ENCODE measurements at places on chromosomes 3 and 15.

DNA sequence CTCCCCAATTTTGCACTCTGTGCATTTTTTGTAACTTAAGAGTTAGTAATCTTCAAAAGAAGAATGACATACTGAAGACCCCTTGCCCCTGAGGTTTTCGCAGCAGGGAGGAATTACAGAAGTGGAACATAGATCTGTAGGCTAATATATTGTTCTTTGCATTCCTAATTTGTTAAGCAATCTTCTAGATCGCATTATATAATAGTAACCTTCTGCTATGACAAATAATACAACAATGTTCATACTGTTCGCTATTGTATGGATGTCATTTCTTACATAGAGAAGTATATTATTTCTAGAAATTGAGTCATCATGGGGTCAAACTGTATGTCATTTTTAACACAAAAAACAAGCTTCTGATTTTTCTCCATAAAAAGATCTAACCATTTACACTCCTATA, 95.8 kb upstream of the TGFBR2 start:
- DNase-seq: no peak

GRCh38 chr15:85690561-85691231, 104.0 kb downstream of the KLHL25 start:
- DNase-seq: no peak

DNA sequence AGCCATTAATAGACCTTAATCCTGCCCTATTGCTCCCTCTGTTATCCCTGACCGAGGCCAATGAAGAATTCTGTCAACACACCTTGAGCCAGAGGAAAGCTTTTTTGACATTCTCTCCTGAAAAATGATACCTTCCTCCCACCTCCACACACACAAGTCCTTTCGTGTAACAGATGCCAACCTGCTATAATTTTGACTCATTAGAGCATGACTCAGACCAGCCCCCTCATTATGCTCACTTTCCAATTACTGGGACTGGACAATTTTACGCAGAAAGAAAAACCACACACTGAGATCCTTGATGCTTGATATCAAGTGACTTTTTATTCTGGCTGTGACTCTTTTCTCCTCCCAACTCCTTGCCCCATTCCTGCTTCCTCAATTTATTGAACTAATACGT, 50.9 kb downstream of the LSAMP start:
- no peak for DNase-seq

DNA sequence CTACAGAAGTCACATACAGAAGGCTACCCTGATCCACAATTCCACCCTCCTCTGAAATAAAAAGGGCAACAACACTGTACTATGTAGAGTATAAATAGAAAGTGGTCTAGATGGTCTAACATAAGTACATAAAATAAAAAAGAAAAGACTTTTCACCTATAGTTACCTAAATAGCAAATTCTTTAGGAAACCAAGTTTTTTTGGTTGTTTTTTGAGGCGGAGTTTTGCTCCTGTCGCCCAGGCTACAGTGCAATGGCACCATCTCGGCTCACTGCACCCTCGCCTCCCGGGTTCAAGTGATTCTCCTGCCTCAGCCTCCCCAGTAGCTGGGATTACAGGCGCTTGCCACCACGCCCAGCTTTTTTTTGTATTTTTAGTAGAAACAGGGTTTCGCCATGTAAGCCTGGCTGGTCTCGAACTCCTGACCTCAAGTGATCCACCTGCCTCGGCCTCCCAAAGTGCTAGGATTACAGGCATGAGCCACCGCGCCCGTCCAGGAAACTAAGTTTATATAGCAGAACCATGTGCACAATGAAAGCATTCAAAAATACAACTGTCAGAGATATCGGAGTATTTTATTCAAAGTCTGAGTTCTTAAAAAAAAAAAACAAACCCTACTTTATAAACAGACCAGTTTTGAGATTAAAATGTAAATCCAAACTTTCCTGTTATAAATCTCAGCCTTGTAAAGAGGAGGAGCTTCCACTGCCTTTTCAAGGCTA, 1.7 kb downstream of the SIN3A start:
- no peak for DNase-seq

GRCh38 chr3:22923711-22924110, 279.4 kb upstream of the UBE2E2 start:
- DNase-seq: no peak

DNA sequence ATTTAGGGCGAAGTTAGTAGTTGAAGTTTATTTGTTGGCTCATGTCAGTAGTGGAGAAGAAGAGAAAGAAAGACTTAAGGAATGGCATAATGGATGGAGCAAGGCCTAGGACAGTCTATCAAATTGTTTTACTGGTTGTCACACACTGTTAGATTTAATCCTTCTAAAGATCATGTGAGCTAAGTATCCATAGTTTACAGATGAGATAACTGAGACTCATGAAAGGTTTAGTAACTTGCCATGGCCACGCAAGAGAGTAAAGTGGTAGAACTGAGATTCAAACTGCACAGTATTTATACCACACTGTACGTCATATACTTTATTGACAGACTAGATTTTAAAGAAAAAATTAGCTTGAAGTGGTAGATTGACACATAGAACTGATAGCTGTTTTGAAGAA, 11.4 kb downstream of the SPRED1 start:
- DNase-seq: no peak

Data from cerebellar nuclear complex (tissue), 1 donor.